Type B pancreatic cell (in vitro differentiated cells): ENCODE measurements at places on chromosomes 1 and 21. TPM values are rescaled to one million over a fixed set of nuclear protein-coding genes. Genes with fewer than 3 reads are reported as not detected.

LEMD1 gene
- total RNA-seq, result 5.5 and 8.1 TPM in 2 replicates

DNA sequence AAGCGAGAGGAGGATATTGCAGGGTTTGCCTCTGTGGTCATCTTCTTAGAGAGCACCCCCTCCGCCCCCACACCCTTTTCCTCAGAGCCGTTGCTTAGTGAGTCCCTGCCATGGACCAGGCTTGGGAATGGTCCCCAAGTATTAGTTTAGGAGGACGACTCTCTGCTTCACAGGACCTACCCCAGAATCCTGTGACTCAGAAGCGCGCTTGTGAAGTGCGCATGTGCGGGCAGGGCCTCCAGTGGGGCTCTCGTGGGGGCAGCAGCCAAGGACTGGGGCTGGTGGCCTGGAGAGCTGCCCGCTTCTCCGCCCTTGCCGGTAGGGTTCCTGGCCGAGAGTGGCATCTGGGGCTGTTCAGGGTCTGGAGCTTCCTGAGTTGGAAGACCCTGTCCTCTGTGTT is 37.3 kb upstream of the HMGN1 start:
- no peak for DNase-seq

- DNase-seq, result no peak
Measured at GRCh38 chr1:21313203-21313885, 23.1 kb upstream of the ECE1 start.

GRCh38 chr1:33008051-33008914 is 28.4 kb downstream of the AK2 start:
- DNase-seq, result no peak

RNF207 gene
- 34.5 and 37.0 TPM in 2 replicates for total RNA-seq

- DNase-seq, result no peak
Measured at GRCh38 chr1:118142546-118142945, 42.5 kb downstream of the SPAG17 start.
